ENCODE measurements at places on chromosomes 5 and 9.

- no peak for DNase-seq
These were observed 156.4 kb downstream of the EDIL3 start for GRCh38 chr5:84228266-84228665.

GRCh38 chr5:103890313-103890712, 327.7 kb upstream of the NUDT12 start:
- no peak for DNase-seq

- DNase-seq = peak; percentile 23
These were observed 39.8 kb downstream of the LNPEP start for GRCh38 chr5:96975656-96976055.

DNA sequence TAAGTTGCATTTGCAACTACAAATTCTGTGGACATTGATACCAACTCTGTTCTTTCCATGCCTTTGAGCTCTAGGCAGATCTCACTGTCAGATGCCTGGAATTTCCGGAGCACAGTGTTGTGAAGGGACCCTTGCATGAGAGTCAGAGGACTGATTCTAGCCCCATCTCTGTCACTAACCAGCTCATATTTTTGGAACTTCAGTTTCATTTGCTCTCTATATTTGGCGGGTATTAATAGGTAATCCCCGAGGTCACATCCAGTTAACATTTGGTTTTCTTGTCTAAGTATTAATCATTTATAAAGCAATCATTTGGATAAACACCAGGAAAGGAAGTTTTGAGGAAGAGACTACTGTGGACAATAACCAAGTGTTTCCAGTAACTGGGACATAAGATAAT, 115.7 kb downstream of the MAN2A1 start:
- DNase-seq = peak; percentile 7
